ENCODE measurements at places on chromosomes 4 and X. TPM values are rescaled to one million over a fixed set of nuclear protein-coding genes. Genes with fewer than 3 reads are reported as not detected.

TAB3 gene
- total RNA-seq: 11.3 TPM

TRPC3 gene
- 1.3 TPM for total RNA-seq

BRS3 gene
- not detected for total RNA-seq

FGA gene
- not detected for total RNA-seq

TMEM47 gene
- 32.2 TPM for total RNA-seq

STS gene
- total RNA-seq: 4.5 TPM

IGSF1 gene
- total RNA-seq: 0.32 TPM

ATP1B4 gene
- not detected for total RNA-seq

DAPP1 gene
- not detected for total RNA-seq

CHRDL1 gene
- total RNA-seq: under 0.01 TPM

EPHA5 gene
- total RNA-seq: 0.32 TPM

IL21 gene
- total RNA-seq: not detected

COL4A6 gene
- 0.32 TPM for total RNA-seq

MAGEB1 gene
- total RNA-seq: not detected

HSFX4 gene
- total RNA-seq: not detected

PAGE4 gene
- not detected for total RNA-seq

CPE gene
- 3.5 TPM for total RNA-seq

CT45A5 gene
- not detected for total RNA-seq

PPM1K gene
- total RNA-seq: 38.4 TPM

RTL5 gene
- total RNA-seq: 1.3 TPM

ALB gene
- not detected for total RNA-seq

GLUD2 gene
- total RNA-seq: 1.9 TPM

Data from fibroblast of villous mesenchyme (primary cell).